ENCODE measurements at places on chromosomes 4 and X.

DNA sequence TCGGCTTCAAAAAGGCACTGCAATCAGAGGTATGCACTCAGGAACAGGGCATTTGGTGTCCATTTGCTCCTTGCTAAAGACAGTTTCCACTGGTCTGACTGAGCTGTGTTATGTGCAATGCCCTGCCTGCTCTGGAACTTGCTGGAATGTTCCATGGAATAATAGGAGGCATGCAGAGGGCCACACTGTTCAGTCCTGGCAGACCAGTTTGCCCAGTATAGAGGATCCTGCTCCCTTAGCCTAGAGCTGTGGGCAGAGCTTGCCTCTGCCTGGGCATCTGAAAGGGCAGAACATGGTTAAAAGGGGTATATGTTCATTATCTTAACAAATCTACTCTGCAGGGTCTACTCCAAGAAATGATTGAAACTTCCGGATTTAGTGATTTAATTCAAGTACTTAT lies 27.8 kb upstream of the CD99L2 start:
- H3K4me1 ChIP-seq = no peaks in the 10 kb centered on the region
- H3K36me3 ChIP-seq = no peaks in the 10 kb centered on the region
- no peaks in the 10 kb centered on the region for H3K27me3 ChIP-seq
- DNase-seq = no peak

DNA sequence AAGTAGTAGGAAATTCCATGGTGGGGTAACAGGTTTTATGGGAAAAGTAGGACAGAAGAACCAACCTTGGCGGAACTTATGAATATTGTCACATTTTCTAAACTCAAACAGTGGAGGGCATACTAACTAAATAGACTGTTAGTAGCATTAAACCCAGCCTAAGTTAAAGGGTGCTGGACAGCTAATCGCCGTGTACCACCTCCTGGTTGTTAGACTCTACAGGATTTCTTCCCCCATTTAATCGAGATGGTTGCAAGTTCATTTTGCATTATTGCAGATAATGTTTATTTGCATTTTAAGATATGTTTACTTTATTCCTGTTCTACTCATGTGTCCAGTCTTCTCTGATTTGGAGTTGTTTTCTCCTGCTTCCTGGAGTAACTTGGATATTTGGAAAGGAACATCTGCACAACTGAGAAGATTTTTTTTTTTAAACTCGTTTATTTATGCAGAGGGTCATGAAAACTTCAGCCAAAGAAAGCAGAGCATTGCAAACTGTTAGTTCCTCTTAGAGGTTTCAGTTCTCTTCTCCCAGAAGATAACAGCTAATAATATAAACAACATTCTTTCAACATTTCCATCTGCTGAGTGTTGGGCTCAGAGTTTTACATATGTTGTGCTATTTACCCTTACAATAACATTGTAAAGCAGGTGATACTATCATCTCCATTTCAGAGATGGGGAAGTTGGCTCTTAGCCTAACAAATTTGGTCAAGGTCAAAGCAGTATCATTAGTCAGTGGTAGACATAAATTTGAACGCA lies 51.5 kb upstream of the TBC1D9 start:
- DNase-seq = no peak
- H3K36me3 ChIP-seq = no peaks in the 10 kb centered on the region
- no peak overlapping the region for H3K4me3 ChIP-seq
- peaks cover 4% of the 10 kb centered on the region for H3K27me3 ChIP-seq
- peak overlapping the region; percentile 67 for H3K27ac ChIP-seq

GRCh38 chr4:792626-793092 lies 33.3 kb downstream of the CPLX1 start:
- H3K4me3 ChIP-seq = peak overlapping the region; percentile 66
- no peak overlapping the region for H3K27ac ChIP-seq
- no peaks in the 10 kb centered on the region for H3K36me3 ChIP-seq
- H3K27me3 ChIP-seq = peaks cover 34% of the 10 kb centered on the region

DNA sequence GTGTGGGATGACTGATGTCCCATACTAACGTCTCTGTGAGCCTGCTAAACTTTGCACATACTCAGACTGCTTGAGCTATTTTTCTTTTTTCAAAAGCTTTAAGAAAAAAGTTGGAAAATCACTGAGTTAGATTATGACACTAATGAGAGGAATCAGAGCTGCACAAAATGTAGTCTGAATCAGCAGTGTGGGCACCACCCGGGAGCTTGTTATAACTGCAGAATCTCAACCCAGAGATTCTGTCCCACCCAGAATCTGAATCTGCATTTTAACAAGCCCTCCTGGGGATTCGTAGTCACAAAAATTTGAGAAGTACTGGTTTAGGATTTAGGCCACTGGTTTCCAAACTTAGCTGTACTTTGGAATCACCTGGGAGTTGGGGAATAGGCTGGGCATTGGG lies 102.1 kb upstream of the MID1IP1 start:
- no peaks in the 10 kb centered on the region for H3K36me3 ChIP-seq
- DNase-seq = no peak
- H3K4me3 ChIP-seq = no peak overlapping the region
- peaks cover 3% of the 10 kb centered on the region for H3K27me3 ChIP-seq
- no peak overlapping the region for H3K27ac ChIP-seq
- no peaks in the 10 kb centered on the region for H3K4me1 ChIP-seq

DNA sequence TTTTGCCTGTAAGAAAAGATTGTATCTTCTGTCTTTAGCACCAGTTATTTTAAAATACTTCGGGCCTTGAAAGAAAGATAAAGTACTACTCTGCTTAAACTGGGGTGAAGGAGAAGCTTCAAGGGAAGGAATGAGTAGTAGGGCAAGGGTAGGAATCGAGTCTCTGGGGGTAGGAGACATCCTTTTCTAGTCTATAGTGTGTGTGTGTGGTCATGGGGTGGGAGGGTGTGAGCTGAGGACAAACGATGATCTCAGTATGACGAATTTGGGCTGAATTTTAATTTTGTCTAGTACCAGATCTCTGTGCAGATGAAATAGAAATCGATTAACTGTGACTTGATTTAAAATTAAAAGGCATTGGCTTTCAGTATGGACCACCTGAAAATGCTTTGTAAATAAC lies 3.3 kb upstream of the MYOZ2 start:
- no peaks in the 10 kb centered on the region for H3K36me3 ChIP-seq
- H3K4me3 ChIP-seq = no peak overlapping the region
- no peaks in the 10 kb centered on the region for H3K27me3 ChIP-seq
- peaks cover 2% of the 10 kb centered on the region for H3K4me1 ChIP-seq

DNA sequence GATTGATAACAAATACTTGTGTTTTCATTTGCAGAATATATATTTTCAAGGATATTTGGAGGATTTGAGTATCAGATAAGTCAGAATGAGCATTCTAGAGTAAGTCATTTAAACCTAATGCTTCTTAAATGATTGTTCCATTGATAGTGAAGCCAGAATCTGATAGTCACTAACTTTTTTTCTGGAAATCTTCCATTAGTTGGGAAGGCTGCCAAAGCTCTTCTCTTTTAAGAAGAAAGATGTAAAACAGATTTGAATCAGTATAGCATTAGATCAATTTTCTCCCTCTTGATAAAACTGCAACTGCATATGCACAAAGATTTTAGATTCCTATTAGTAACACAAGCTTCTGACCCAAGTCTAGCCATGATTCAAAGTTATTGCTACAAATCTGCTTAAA lies 256.7 kb downstream of the SPOCK3 start:
- H3K4me1 ChIP-seq = no peaks in the 10 kb centered on the region
- no peaks in the 10 kb centered on the region for H3K27me3 ChIP-seq
- no peak for DNase-seq
- H3K4me3 ChIP-seq = no peak overlapping the region
- H3K36me3 ChIP-seq = no peaks in the 10 kb centered on the region
- H3K27ac ChIP-seq = no peak overlapping the region

GRCh38 chrX:45233531-45233930 lies 32.9 kb upstream of the DIPK2B start:
- peaks cover 34% of the 10 kb centered on the region for H3K4me1 ChIP-seq
- H3K4me3 ChIP-seq = no peak overlapping the region
- no peaks in the 10 kb centered on the region for H3K27me3 ChIP-seq

GRCh38 chrX:30748342-30748960 lies 95.2 kb downstream of the GK start:
- DNase-seq = no peak
- H3K36me3 ChIP-seq = no peaks in the 10 kb centered on the region
- H3K4me1 ChIP-seq = no peaks in the 10 kb centered on the region

GRCh38 chrX:69101683-69102251 lies 63.5 kb downstream of the PJA1 start:
- no peak overlapping the region for H3K4me3 ChIP-seq
- no peaks in the 10 kb centered on the region for H3K36me3 ChIP-seq
- H3K4me1 ChIP-seq = no peaks in the 10 kb centered on the region
- no peak for DNase-seq
- no peaks in the 10 kb centered on the region for H3K27me3 ChIP-seq

- H3K27ac ChIP-seq = no peak overlapping the region
- H3K4me3 ChIP-seq = no peak overlapping the region
- no peak for DNase-seq
Observed at GRCh38 chr4:115515772-115516171, 402.4 kb upstream of the NDST4 start.

GRCh38 chrX:72676465-72676864 lies 37.6 kb downstream of the PHKA1 start:
- no peaks in the 10 kb centered on the region for H3K4me1 ChIP-seq
- no peak overlapping the region for H3K27ac ChIP-seq
- H3K36me3 ChIP-seq = no peaks in the 10 kb centered on the region
- H3K27me3 ChIP-seq = no peaks in the 10 kb centered on the region

DNA sequence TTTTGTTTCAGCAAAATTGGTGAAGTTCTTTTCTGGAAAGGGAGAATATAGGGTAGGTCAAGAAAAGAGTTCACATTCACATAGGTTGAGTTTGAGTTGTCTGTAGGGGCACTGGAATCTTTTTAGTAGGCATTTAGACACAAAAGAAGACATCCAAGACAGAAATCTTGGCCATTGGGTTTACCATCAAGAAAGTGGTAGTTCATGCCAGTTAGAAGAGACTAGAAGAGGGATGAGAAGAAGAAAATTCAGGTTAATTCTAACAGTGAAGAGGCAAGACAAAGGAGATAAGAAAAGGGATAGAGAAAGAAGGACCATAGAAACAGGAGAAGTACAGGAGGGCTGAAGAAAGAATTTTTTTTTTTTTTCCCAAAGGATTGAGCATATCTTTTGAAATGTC lies 39.9 kb downstream of the PAQR3 start:
- peaks cover 11% of the 10 kb centered on the region for H3K36me3 ChIP-seq
- no peak overlapping the region for H3K4me3 ChIP-seq
- H3K4me1 ChIP-seq = no peaks in the 10 kb centered on the region
- no peak for DNase-seq
- no peaks in the 10 kb centered on the region for H3K27me3 ChIP-seq

DNA sequence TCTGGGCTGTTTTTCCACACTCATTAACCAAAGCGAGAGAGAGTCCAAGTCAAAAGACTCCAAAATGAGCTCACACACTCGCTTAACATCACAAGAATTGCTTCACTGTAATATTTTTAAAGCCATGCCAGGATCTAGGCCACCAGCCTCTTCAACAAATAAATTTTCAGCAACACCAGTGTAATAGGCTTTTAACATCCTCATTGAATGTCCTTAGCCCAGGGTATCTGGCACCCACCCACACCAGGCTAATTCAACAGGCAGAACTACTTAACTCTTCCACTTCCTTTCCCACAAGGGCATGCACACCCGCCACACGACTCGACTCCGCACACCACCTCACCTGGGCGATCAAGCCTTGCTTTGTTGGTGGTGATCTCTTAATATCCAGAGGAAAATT lies 34.2 kb downstream of the FAT1 start:
- no peaks in the 10 kb centered on the region for H3K4me1 ChIP-seq
- H3K27me3 ChIP-seq = peaks cover 6% of the 10 kb centered on the region
- H3K27ac ChIP-seq = no peak overlapping the region
- no peak for DNase-seq
- no peaks in the 10 kb centered on the region for H3K36me3 ChIP-seq

- H3K4me3 ChIP-seq = no peak overlapping the region
- no peaks in the 10 kb centered on the region for H3K36me3 ChIP-seq
- no peak overlapping the region for H3K27ac ChIP-seq
- H3K27me3 ChIP-seq = peaks cover 6% of the 10 kb centered on the region
- no peak for DNase-seq
Observed at GRCh38 chrX:101595739-101596419, 21.9 kb downstream of the ARMCX6 start.

GRCh38 chr4:119692001-119692400 lies 63.4 kb upstream of the PDE5A start:
- H3K27ac ChIP-seq = no peak overlapping the region
- H3K4me3 ChIP-seq = no peak overlapping the region
- peaks cover 8% of the 10 kb centered on the region for H3K27me3 ChIP-seq
- H3K4me1 ChIP-seq = no peaks in the 10 kb centered on the region
- H3K36me3 ChIP-seq = no peaks in the 10 kb centered on the region

DNA sequence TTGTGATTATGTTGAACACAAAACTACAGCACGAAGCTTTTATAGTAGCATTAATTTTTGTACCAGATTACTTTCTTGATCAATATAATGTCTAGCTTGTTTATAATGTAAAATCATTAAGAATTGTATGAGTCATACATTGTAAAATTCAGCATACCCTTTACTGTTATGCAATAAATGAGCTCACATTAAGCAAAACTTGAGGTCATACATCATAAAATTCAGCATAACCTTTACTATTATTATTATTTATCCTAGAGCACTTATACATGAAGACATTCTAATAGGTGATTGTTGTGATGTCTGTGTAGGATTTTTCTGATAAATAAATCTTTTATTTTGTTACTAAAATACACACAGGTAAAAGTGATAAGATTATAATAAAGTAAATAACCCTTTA lies 49.4 kb downstream of the DTHD1 start:
- H3K27ac ChIP-seq = no peak overlapping the region
- no peaks in the 10 kb centered on the region for H3K36me3 ChIP-seq
- no peak overlapping the region for H3K4me3 ChIP-seq
- peaks cover 8% of the 10 kb centered on the region for H3K4me1 ChIP-seq

- H3K36me3 ChIP-seq = no peaks in the 10 kb centered on the region
- peaks cover 21% of the 10 kb centered on the region for H3K27me3 ChIP-seq
- DNase-seq = no peak
Observed at GRCh38 chrX:56232221-56233082, at the start of gene KLF8. TSS of gene KLF8 (plus strand) at chrX:56232356. CDS start at chrX:56233335, 979 bp downstream.

DNA sequence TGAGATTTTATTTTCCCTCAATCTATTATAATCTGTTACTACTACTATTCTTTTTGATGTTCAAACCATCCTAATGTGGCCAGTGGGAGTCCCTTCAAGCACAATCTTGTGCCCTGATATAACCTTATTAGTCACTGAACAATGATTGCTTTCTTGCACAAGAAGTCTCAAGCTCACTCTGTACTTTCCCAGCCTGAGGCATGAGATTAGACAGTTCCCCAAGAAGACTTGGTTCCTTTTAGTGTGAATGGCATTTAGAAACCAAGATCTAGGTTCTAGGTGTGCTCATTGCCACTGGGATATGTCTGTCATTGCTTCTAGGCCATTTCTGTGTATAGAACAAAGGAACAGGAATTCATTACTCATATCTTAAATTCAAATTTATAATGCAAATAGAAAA lies 28.0 kb upstream of the RBM41 start:
- H3K4me1 ChIP-seq = peaks cover 4% of the 10 kb centered on the region
- H3K27me3 ChIP-seq = no peaks in the 10 kb centered on the region
- H3K36me3 ChIP-seq = no peaks in the 10 kb centered on the region
- no peak for DNase-seq
- no peak overlapping the region for H3K4me3 ChIP-seq
- H3K27ac ChIP-seq = no peak overlapping the region

- no peak overlapping the region for H3K4me3 ChIP-seq
- H3K4me1 ChIP-seq = no peaks in the 10 kb centered on the region
- H3K27me3 ChIP-seq = no peaks in the 10 kb centered on the region
- DNase-seq = no peak
Observed at GRCh38 chrX:69234624-69235023, 69.4 kb upstream of the PJA1 start.

- peak overlapping the region; percentile 93 for H3K4me3 ChIP-seq
- H3K36me3 ChIP-seq = peaks cover 1% of the 10 kb centered on the region
- no peak for DNase-seq
- H3K4me1 ChIP-seq = peaks cover 40% of the 10 kb centered on the region
- no peaks in the 10 kb centered on the region for H3K27me3 ChIP-seq
- H3K27ac ChIP-seq = peak overlapping the region; percentile 96
Observed at GRCh38 chrX:71095981-71096759, 519 bp downstream of the FOXO4 start.
